ENCODE measurements at places on chromosomes 5 and 9.
A peak's percentile ranks its signal among the peaks of the same experiment; 100 is the strongest.

GRCh38 chr5:109299557-109299956, 110.2 kb downstream of the PJA2 start:
- no peak for DNase-seq

DNA sequence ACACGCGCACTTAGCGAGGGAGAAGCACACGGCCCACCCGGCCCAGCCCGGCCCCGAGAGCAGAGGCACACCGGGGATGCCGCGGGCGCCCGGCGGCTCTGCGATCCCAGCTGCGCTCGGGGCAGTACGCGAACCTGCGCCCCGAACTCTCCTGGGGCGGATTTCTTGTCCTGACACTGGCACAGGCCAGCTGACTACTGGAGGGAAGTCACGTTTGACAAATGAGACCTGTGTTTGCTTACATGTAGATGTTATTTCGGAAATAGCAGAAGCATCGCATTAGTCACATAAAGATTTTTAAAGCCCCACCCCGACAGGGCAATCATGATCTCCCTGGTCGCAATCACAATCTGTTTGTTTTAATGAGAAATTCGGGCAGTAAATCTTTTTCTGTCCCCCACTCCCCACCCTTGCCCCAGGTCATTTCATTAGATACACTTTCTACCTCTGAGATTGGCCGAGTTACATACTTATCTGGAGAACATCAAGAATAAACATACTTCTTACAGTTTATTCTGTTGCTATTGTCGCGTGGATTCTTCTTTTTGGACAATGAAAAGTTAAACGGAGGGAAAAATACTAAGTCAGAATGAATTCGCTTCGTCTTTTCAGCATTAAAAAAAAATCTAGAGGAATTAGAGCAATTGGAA, 518.9 kb downstream of the CTNND2 start:
- peak; percentile 19 for DNase-seq

- peak; percentile 17 for DNase-seq
Measured at GRCh38 chr9:78552802-78553201, 255.9 kb downstream of the PSAT1 start.

- DNase-seq: no peak
Measured at GRCh38 chr9:68497629-68498028, 43.1 kb downstream of the TMEM252 start.

- no peak for DNase-seq
Measured at GRCh38 chr5:143759396-143760130, 52.4 kb upstream of the HMHB1 start.

GRCh38 chr5:38317868-38318267, 59.5 kb downstream of the EGFLAM start:
- DNase-seq: no peak
